Activated CD8-positive, alpha-beta memory T cell treated with anti-CD3 and anti-CD28 coated beads for 4 hours (primary cell): ENCODE measurements at places on chromosomes 2 and 18.

DNA sequence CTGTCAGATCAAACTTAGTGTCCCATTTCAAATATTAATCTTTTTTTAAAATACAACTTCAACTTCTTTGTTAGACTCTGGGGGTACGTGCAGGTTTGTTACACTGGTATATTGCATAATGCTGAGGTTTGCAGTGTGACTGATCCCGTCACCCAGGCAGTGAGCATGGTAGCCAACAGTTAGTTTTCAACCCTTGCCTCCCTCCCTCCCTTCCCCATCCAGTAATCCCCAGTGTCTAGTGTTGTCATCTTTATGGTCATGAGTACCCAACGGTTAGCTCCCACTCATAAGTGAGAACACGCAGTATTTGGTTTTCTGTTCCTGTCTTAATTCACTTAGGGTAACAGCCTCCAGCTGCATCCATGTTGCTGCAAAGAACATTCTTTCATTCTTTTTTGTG, 23.9 kb downstream of the NOL10 start:
- no peak for DNase-seq

- peak; percentile 36 for DNase-seq
Measured at GRCh38 chr2:143261986-143262385, 132.8 kb downstream of the ARHGAP15 start.

GRCh38 chr2:10413991-10414451, 34.1 kb downstream of the ODC1 start:
- no peak for DNase-seq

GRCh38 chr2:137870682-137871081, 93.6 kb upstream of the HNMT start:
- DNase-seq, result no peak

- DNase-seq, result no peak
Measured at GRCh38 chr2:108219688-108220087, 20.1 kb upstream of the SULT1C3 start.
